Heart right ventricle (tissue), 16 donors: ENCODE measurements at places on chromosomes 1 and 21.

DNA sequence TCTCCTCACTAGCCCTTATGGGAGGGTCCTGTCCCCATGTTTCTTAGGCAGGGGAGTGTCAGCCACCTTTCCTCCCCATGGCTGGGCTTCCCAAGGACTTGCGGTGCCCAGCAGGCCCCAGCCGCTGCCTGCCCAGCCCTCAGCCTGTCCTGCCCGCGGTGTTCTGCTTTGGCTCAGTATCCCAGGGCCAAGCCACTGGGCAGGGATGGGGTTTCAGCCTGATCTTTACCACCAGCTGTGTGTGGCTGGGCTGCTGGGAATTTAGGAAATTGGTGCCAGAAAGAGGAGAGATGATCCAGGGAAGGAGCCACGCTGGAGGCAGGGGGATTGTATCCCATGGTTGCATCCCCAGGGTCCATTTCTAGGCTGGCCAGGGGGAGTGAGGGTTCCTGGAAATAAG, 6.9 kb upstream of the IGFN1 start:
- no peaks in the 10 kb centered on the region for H3K4me1 ChIP-seq
- H3K27ac ChIP-seq: no peak overlapping the region
- no peaks in the 10 kb centered on the region for H3K36me3 ChIP-seq
- H3K4me3 ChIP-seq: no peak overlapping the region
- H3K27me3 ChIP-seq: no peaks in the 10 kb centered on the region
- no peak for DNase-seq

- H3K27ac ChIP-seq: no peak overlapping the region
- no peak overlapping the region for H3K4me3 ChIP-seq
- H3K27me3 ChIP-seq: no peaks in the 10 kb centered on the region
- peaks cover 22% of the 10 kb centered on the region for H3K4me1 ChIP-seq
These were observed 8.0 kb upstream of the TMEM52 start for GRCh38 chr1:1926886-1927660.

GRCh38 chr1:223708001-223708359, 4.4 kb upstream of the CAPN2 start:
- H3K27me3 ChIP-seq: no peaks in the 10 kb centered on the region
- H3K4me1 ChIP-seq: peaks cover 72% of the 10 kb centered on the region
- no peaks in the 10 kb centered on the region for H3K36me3 ChIP-seq
- DNase-seq: no peak
- H3K27ac ChIP-seq: peak overlapping the region; percentile 80

- H3K4me1 ChIP-seq: no peaks in the 10 kb centered on the region
- peaks cover 65% of the 10 kb centered on the region for H3K27me3 ChIP-seq
- no peaks in the 10 kb centered on the region for H3K36me3 ChIP-seq
- no peak for DNase-seq
These were observed 11.3 kb upstream of the PPIE start for GRCh38 chr1:39727221-39727931.

- no peak overlapping the region for H3K4me3 ChIP-seq
- no peak for DNase-seq
- H3K36me3 ChIP-seq: no peaks in the 10 kb centered on the region
- H3K27ac ChIP-seq: no peak overlapping the region
- peaks cover 5% of the 10 kb centered on the region for H3K4me1 ChIP-seq
These were observed 18.0 kb downstream of the PGM1 start for GRCh38 chr1:63611231-63611630.

DNA sequence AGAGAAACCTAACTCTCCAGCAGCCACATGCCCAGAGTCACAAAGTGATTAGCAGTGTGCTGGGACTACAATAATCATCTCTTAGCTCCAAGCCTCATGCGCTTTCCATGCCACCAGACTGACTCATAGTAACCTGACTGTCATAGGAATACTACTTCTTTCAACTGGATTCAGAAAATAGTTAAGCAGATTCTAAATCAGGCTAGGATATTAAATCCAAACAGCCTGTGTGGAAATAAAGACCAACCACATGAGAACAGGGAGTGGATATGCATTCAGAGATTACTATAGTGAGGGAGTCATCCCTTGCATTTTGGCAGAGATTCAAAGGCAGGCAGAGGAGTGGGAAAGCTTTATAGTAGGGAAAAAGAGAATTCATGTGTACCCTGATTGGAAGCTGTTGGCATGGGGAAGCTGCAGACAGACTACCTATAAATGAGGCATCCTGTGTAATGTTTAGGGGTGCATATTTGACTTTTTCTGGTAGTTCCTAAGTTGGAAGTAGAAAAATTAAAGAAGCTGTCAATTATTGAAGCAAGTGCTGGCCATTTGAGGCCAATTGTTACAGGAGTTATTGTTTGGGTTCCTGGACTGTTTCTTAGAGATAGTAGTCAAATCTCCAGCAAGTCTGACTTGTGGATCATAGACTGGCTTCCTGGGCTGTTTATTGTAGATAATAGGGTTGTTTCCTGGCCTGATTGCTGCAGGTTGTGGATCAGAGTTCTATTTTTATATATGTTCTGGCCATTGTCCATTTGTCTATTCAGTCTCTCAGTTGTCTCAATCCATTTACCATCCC, 31.7 kb upstream of the DNAH14 start:
- no peak overlapping the region for H3K27ac ChIP-seq
- no peaks in the 10 kb centered on the region for H3K4me1 ChIP-seq
- no peak for DNase-seq
- no peak overlapping the region for H3K4me3 ChIP-seq
- H3K36me3 ChIP-seq: no peaks in the 10 kb centered on the region

DNA sequence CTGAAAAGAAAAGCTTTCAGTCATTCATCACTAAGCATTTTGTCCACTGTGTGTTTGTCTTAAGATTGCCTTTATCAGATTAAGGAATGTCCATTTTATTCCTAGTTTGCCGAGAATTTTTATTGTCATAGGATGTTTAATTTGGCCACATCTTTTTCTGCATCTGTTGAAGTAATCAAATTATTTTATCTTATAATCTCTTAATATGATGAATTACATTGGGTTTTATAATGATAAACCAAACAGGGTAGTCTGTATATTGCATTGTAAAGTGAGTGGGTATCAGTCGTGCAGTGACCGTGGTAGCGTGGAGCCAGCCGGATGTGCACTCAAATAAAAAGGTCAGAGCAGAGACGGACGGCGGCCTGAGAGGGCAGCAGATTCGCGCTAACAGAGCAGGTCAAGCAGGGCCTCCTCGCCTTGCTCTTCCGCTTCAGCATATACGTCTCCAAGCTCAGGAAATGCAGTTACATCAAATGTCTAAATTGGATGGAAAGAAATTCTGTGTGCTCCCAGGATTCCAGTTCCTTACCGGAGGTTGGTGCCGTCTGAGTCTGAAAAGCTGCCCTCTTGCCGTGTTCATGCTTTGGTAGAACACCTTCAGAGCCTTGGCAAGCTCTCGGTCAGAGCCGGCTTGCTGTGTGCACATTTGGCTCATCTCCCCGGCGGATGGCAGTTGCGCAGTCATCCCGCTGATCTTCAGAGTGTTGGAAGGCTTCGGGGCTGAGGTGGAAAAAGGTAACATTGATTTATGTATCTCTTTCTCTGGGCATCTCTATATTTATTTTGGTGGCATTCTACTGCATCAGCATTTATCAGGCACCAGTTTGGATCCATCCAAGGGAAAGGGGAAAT, 51.5 kb downstream of the SCCPDH start:
- peaks cover 70% of the 10 kb centered on the region for H3K36me3 ChIP-seq
- no peak overlapping the region for H3K27ac ChIP-seq
- H3K4me1 ChIP-seq: no peaks in the 10 kb centered on the region
- H3K27me3 ChIP-seq: no peaks in the 10 kb centered on the region

DNA sequence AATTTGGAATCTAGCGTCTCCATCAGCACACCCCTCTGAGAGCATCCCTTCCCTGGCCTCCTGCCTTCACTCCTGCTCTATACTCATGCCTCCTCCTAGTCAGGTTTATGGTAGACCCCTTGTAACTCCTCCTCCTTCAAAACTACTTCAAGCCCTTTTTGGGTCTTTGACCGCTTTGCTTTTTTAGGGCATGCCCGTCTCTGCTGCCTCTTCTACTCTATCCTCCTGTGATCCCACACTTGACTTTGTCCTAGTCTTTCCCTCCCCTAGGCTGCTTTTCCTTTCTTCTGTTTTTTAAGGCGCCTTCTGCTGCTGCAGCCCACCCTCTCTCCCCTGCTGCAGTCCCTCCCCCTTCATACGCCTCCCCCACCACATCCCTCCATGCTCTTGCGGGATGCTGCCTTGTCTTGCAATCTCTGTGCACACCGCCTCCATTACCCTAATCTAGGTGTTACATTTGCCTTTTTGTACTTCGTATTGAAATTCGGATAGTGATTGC, 1.5 kb downstream of the SNX27 start:
- no peaks in the 10 kb centered on the region for H3K27me3 ChIP-seq
- DNase-seq: no peak
- no peaks in the 10 kb centered on the region for H3K36me3 ChIP-seq
- peaks cover 18% of the 10 kb centered on the region for H3K4me1 ChIP-seq
- peak overlapping the region; percentile 95 for H3K27ac ChIP-seq

- no peak overlapping the region for H3K27ac ChIP-seq
- H3K36me3 ChIP-seq: no peaks in the 10 kb centered on the region
- H3K4me1 ChIP-seq: peaks cover 73% of the 10 kb centered on the region
These were observed 47.2 kb downstream of the LAMC1 start for GRCh38 chr1:183070234-183070922.

GRCh38 chr1:91314643-91315042, 90.0 kb downstream of the HFM1 start:
- no peak overlapping the region for H3K4me3 ChIP-seq
- H3K36me3 ChIP-seq: no peaks in the 10 kb centered on the region
- H3K4me1 ChIP-seq: no peaks in the 10 kb centered on the region
- DNase-seq: no peak
- no peaks in the 10 kb centered on the region for H3K27me3 ChIP-seq

- H3K4me1 ChIP-seq: peaks cover 98% of the 10 kb centered on the region
- peak overlapping the region; percentile 7 for H3K27ac ChIP-seq
- no peak for DNase-seq
- no peaks in the 10 kb centered on the region for H3K27me3 ChIP-seq
These were observed 51.7 kb downstream of the ITPKB start for GRCh38 chr1:226687426-226687825.

DNA sequence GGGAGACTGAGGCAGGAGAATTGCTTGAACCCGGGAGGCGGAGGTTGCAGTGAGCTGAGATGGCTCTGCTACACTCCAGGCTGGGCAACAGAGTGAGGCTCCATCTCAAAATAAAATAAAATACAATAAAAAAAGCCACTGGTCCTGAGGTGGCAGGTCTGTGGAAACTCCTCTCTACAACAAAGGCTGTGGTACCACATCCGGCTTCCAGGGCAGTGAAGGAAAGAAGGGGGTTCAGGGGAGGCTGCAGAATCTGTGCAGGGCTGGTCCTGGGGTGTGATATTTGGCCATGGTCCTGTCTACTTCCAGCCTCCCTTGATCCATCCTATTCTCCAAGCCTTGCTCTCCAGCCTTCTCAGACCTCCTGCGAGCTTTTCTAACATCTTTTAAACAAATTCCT, 731 bp upstream of the ZNF683 start:
- no peak overlapping the region for H3K4me3 ChIP-seq
- H3K4me1 ChIP-seq: no peaks in the 10 kb centered on the region
- peaks cover 28% of the 10 kb centered on the region for H3K27me3 ChIP-seq

DNA sequence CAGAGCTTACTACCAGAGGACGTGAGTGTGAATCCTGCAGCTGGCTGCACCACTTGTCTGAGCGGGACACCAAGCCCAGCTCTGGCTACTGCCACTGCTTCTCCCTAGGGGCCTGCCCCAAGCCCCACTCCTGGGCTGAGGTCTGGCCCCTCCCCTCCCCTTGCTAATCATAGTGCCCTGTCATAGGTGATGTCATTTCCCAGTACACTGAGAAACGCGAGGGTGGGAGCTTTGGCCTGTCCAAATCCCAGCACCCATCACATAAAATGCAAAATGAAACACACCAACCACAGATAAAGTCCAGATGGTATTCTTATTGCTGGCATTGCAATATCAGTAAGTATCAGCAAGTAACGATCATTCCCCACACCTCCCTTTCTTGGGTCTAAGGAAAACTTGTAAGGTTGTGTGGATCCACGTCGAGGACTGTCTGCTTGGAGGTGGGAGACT, 77.7 kb downstream of the TOMM20 start:
- peaks cover 46% of the 10 kb centered on the region for H3K4me1 ChIP-seq
- DNase-seq: peak; percentile 47
- no peaks in the 10 kb centered on the region for H3K36me3 ChIP-seq
- H3K27ac ChIP-seq: peak overlapping the region; percentile 28
- H3K27me3 ChIP-seq: no peaks in the 10 kb centered on the region
- H3K4me3 ChIP-seq: no peak overlapping the region

- H3K4me3 ChIP-seq: peak overlapping the region; percentile 87
- H3K27me3 ChIP-seq: no peaks in the 10 kb centered on the region
- H3K4me1 ChIP-seq: peaks cover 62% of the 10 kb centered on the region
- DNase-seq: no peak
- peaks cover 12% of the 10 kb centered on the region for H3K36me3 ChIP-seq
These were observed 895 bp upstream of the UBR4 start for GRCh38 chr1:19210772-19211549.

GRCh38 chr1:35255276-35255675, 13.2 kb upstream of the ZMYM4 start:
- DNase-seq: no peak
- H3K27ac ChIP-seq: no peak overlapping the region
- H3K4me3 ChIP-seq: no peak overlapping the region
- no peaks in the 10 kb centered on the region for H3K27me3 ChIP-seq

DNA sequence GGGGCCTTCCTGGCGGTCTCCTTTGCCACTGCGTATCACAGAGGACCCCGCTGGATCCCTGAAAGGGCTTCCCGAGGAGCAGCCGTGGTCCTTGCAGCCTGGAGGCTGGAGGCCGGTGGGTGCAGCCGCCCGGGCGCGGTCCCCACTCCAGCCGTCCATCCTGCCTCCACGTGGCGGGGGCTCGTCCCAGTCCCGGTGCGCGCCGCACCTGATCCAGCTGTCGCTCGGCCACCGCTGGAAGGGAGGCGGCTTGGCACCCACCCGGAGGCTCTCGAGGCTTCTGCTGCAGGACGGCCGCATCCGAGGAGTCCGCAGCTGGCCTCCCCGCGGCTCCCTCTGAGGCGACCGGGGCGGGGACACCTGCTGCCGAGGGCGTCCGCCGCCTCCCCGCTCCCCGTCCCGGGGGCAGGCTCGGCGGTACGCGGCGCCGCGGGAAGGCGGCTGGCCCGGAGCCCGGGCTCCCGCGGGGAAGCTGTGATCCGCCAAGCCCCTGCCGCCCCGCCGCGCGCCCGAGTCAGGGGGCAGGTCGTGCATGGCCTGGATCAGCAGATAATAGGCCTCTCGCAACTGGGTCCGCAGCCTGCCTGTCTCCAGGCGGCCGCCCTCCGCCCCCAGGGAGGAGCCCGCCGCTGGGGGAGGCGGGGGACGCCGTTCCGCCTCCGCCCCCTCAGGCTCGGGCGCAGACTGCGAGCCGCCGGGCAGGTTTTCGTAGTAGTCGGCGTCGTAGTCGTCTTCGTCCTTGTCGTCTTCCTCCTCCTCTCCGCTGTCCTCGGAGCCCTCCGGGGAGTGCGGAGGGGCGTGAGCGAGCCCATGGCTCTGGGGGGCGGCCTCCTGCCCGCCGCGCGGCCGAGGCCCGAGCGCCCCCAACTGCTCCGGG, at the start of gene SYDE2:
SYDE2 (minus strand) TSS at position 554 of the 877 bp plus-strand sequence; CDS start at position 534, 20 bp downstream.
- peak within 1 kb of the TSS; percentile 68 for H3K4me3 ChIP-seq
- H3K36me3 ChIP-seq: no peaks in the 10 kb centered on the region
- peaks cover 24% of the 10 kb centered on the region for H3K27me3 ChIP-seq
- H3K4me1 ChIP-seq: no peaks in the 10 kb centered on the region
- DNase-seq: peak; percentile 77

- peaks cover 63% of the 10 kb centered on the region for H3K4me1 ChIP-seq
- no peaks in the 10 kb centered on the region for H3K36me3 ChIP-seq
- no peak overlapping the region for H3K27ac ChIP-seq
- DNase-seq: no peak
- H3K4me3 ChIP-seq: no peak overlapping the region
- H3K27me3 ChIP-seq: peaks cover 4% of the 10 kb centered on the region
These were observed 11.7 kb downstream of the SELL start for GRCh38 chr1:169699707-169700106.

GRCh38 chr1:6313393-6314200, 52.7 kb upstream of the GPR153 start:
- no peak overlapping the region for H3K27ac ChIP-seq
- no peak for DNase-seq
- no peak overlapping the region for H3K4me3 ChIP-seq
- H3K27me3 ChIP-seq: no peaks in the 10 kb centered on the region
